Gastroesophageal sphincter (tissue), 4 donors: ENCODE measurements at places on chromosomes 2 and 18. TPM values are rescaled to one million over a fixed set of nuclear protein-coding genes. Genes with fewer than 3 reads are reported as not detected.

Gene SP140
- total RNA-seq: 0.92 TPM

Gene SKOR2
- not detected for total RNA-seq

Gene DUSP28
- 4.0 TPM for total RNA-seq

Gene CDK15
- 1.7 TPM for total RNA-seq

Gene DSG2
- 1.8 TPM for total RNA-seq

Gene RUFY4
- not detected for total RNA-seq

Gene CIB4
- total RNA-seq: not detected

Gene SERPINB11
- not detected for total RNA-seq

Gene EIF2AK2
- total RNA-seq: 33.2 TPM

Gene AGXT
- not detected for total RNA-seq

Gene CYP26B1
- 0.47 TPM for total RNA-seq

Gene MCM6
- total RNA-seq: 9.8 TPM

Gene IL18R1
- total RNA-seq: 2.1 TPM

Gene ZNF396
- 2.9 TPM for total RNA-seq

DNA sequence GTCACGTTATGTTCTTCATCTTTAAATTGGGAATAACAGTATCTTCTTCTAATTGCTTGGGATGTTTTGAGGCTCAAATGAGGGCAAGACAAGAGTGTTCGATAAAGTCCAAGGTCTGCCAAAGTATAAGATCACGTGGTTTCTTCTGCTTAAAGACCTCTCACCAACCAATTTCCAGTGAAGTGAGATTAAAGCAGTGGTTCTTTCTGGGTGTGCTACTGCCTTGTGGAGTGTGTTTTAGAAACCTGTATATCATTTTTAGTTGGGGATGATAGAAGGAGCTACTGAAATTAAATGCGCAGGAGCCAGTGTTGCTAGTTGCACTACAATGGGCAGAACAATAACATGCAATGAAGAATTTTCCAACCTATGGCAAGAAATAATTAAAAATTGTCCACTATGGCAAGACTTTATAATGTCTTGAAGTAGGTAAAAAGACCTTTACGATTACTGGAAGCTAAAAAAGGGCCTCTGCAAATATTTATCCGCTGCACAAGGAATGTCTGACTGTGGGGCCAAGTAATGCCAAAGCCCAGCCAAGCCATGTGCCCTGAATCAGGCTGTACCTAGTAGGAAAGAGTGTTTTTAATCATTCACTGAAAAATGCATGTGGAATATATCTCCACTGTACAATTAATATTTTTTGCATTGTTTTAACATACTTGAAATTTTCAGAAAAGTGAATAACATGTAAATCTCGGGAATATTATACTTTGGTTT, 244.5 kb upstream of the REG3G start:
- ATAC-seq: no peak

- no peak for ATAC-seq
These were observed 37.1 kb downstream of the BCL11A start for GRCh38 chr2:60516383-60516811.

DNA sequence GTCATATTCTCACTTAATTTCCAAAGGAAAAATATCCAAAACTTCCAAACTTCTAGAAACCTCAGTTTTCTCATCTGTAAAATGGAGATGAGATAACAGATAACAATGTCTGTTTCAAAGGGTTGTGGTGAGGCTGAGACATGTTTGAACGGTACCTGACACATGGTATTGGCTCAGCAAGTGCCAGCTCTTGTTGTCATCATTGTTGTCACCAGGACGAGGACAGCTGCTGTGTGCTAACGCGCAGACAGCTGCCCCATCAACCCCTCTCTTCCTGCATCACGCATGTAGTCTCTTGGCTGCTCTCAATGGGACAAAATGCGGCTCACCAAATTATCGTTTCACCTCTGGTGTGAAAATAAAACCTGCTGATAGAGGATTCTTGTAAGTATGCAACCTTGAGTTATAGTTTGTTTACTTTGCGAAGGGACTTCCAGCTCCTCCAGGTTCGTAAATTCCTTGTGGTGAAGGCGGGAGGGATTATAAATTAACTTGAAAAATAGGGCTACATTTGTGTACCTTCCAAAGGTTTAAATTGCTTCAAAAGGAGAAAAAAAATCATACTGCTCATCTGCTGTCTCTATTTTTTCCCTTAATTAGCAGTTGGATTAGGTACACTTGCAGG, 605.4 kb downstream of the BCL11A start:
- no peak for ATAC-seq

GRCh38 chr2:200584639-200585038, 1.2 kb upstream of the AOX1 start:
- ATAC-seq: no peak

GRCh38 chr2:230942920-230943896, 18.2 kb upstream of the GPR55 start:
- peak; percentile 53 for ATAC-seq

DNA sequence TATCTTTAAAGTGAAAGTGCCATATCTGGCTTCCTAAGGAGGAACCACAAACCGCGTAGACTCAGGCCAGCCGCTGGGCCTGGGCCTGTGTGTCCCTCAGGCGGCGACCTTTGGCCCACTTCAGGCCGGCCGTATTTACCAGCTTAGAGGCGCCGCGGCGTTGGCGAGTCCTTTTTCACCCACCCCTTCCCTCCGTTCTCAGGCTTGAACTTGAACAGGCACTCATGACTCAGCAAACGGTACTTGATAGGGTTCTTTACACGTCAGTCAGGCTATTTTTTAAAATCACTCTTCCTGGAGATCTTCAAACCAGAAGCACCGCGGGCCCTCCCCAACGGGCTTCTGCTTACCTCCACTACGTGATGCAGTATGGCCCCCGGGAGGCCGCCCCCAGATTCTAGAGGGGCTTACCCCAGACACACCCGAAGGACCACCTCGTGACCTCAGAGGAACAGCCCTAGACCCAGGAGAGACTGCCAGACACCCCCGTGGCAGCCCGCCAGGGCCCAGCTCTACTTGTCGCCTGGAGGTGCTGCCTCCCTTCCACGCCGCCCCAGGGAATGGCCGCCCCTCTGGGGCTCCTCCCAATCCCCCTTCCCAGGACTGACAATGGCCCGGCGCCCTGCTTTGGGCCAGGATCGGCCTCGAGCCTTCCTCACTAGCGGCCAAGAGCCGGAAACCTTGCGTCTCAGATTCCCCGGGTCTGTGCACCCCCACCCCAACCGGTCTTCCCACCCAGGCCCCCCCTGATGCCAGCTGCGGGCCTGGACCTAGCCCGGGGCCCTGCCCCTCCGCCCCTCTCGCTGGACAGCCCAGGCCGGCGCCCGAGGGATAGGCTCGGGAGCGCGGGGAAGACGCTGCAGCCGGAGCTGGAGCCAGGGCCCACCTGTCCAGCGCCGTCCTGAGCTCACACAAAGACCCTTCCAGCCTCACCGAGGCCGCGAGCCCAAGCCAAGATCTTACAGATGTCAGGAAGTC, 33.8 kb upstream of the IMPA2 start:
- peak; percentile 94 for ATAC-seq

DNA sequence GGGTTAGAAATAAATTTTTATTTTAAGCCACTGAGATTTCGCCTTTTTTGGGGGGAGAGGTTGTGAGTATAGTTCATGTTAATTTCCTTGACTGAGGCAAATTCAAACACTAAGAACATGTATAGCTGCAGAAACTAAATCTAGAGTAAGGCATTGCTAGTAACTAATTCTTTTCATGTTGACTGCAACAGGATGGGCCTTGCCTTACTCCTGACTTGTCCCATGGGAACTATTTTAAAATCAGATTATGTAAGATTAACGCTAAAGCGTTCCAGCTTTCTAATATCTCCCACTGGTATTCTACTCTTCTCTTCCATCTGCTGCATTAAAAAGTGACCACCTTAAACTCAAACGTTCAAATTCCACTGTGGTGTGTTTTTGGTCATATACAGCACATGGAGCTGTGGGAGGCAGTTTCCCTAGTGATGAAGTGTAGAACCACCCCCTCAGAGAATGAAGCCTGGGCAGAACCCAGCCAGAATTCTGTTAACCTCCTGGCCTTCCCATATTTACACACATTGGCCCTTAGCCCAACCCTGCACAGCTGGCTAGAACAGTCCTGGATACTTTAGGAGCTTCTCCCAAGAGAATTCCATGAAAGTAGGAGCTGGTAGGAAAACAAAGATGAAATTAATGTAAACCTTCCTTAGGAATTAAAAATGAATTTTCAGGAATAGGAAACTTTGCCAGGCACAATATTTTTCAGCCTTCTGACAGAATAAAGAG, 687.8 kb downstream of the SLC4A3 start:
- ATAC-seq: no peak

DNA sequence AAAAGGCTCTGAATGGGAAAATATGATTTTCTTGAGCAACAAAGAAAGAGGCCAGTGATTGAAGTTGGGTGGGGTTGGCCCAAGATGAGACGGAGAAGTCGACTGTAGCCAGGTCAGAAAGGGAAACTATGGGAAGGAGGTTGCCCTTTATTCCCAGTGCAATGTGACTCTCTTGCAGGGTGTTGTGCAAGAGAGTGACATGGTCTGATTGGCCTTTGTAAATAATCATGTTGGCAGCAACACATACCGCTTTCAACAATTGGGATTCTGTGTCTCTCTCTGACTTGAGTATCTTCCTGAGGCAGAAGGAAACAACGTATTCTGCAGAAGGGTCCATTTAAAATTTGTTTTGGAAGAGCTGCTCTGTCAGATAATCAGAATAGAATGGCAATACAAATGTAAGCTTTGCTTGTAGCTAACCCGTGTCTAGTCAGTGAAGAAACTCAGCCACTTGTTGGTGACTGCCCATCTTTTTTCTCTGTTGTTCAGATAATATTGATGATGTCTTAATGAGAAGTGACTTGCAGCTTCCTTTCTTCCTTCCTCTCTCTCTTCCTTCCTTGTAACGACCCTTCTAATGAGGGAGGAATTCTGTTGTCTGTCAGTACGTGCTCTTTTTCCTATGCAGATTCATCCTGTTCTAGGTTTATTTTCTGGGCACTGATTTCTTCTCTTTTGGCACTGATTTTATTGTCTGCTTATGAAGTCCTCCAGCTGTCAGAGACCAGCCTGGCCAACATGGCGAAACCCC, 311.0 kb upstream of the FAM98A start:
- peak; percentile 50 for ATAC-seq

DNA sequence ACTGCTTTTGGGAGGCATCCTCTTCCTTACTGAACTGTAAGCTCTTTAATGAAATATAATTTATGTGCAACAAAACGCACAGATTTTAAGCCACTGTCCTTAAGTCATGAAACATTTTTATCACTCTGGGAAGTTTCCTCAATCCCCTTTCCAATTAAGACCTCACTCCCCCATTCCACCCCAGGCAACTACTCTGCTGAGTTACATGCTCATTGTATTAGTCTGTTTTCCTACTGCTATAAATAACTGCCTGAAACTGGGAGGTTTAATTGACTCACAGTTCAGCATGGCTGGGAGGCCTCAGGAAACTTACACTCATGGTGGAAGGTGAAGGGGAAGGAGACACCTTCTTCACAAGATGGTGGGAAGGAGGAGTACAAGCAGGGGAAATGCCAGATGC, 46.5 kb upstream of the KCNE4 start:
- ATAC-seq: no peak

- no peak for ATAC-seq
These were observed 35.7 kb upstream of the FAM117B start for GRCh38 chr2:202599105-202599504.

- ATAC-seq: no peak
These were observed 100.9 kb downstream of the ATAD2B start for GRCh38 chr2:23826040-23826439.

DNA sequence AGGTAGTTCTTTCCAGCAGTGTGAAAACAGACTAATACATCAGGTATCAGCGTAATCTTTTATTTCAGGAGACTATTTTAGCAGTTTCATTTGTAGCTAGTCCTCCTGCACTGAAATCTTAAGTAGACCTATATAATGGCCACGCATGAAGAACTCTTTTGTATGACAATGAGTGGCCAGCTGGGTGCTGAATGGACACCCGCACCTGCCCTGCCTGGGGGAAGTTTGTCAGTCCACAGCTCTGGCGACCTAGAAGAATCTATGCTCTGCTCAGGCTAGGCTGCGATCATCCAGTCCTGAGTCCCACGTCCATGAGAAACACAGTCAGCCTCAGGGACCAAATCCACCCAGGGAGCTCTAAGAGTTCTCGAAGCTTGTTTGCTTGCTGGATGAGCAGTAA, 709.2 kb upstream of the ID2 start:
- ATAC-seq: no peak

GRCh38 chr2:232432598-232433184, 23.3 kb upstream of the ALPI start:
- ATAC-seq: no peak

- ATAC-seq: no peak
These were observed 7.8 kb upstream of the RAB12 start for GRCh38 chr18:8601277-8602032.
